Nasal cavity respiratory epithelium epithelial cell of viscerocranial mucosa (primary cell): ENCODE measurements at places on chromosomes 6 and 20. TPM values are rescaled to one million over a fixed set of nuclear protein-coding genes. Genes with fewer than 3 reads are reported as not detected.

Gene SLC17A1
- total RNA-seq, result not detected in 2 replicates

Gene GDAP1L1
- not detected in 2 replicates for total RNA-seq

Gene NHLRC1
- total RNA-seq, result 2.1 and 2.7 TPM in 2 replicates

Gene LCA5
- 3.8 and 4.8 TPM in 2 replicates for total RNA-seq

Gene MYO6
- total RNA-seq, result 31.1 and 59.6 TPM in 2 replicates

Gene MYLIP
- 5.8 and 9.6 TPM in 2 replicates for total RNA-seq

Gene ZC3H12D
- 0.07 TPM in 1 of 2 replicates, not detected in the other for total RNA-seq

Gene MUC21
- total RNA-seq, result 0.78 TPM in 1 of 2 replicates, not detected in the other

Gene ADNP
- 26.3 and 70.5 TPM in 2 replicates for total RNA-seq

Gene RIPPLY2
- 0.64 TPM in 1 of 2 replicates, not detected in the other for total RNA-seq

Gene ZNF311
- 4.8 TPM in 2 replicates for total RNA-seq

Gene PNPLA1
- 0.36 and 0.68 TPM in 2 replicates for total RNA-seq

Gene NDUFAF5
- total RNA-seq, result 16.4 and 17.3 TPM in 2 replicates

Gene GTSF1L
- total RNA-seq, result not detected in 2 replicates

Gene TSBP1
- not detected in 2 replicates for total RNA-seq

Gene TP53INP2
- 1.7 and 3.6 TPM in 2 replicates for total RNA-seq

Gene SLC44A4
- total RNA-seq, result 2.1 and 3.1 TPM in 2 replicates

Gene RHAG
- not detected in 2 replicates for total RNA-seq

Gene OTOR
- not detected in 2 replicates for total RNA-seq

Gene VWA7
- total RNA-seq, result 0.34 and 1.00 TPM in 2 replicates

Gene GPX5
- total RNA-seq, result not detected in 2 replicates

Gene WFDC11
- total RNA-seq, result not detected in 2 replicates

Gene EYA2
- 3.4 and 12.3 TPM in 2 replicates for total RNA-seq

Gene WFDC12
- 8.9 TPM in 1 of 2 replicates, not detected in the other for total RNA-seq

Gene PLEKHG1
- 9.6 and 34.5 TPM in 2 replicates for total RNA-seq

Gene GMPR
- total RNA-seq, result under 0.01 and 0.43 TPM in 2 replicates

Gene EMILIN3
- total RNA-seq, result not detected in 2 replicates

Gene SAPCD1
- 0.57 TPM in 1 of 2 replicates, not detected in the other for total RNA-seq

Gene NKAIN2
- under 0.01 and 0.07 TPM in 2 replicates for total RNA-seq

Gene ECHDC1
- 38.9 and 39.6 TPM in 2 replicates for total RNA-seq

Gene FIG4
- total RNA-seq, result 16.1 and 17.9 TPM in 2 replicates
